ENCODE measurements at places on chromosomes 1 and 21. TPM values are rescaled to one million over a fixed set of nuclear protein-coding genes. Genes with fewer than 3 reads are reported as not detected.

HSD3B1 gene
- total RNA-seq = not detected

LIPI gene
- not detected for total RNA-seq

OR2T29 gene
- total RNA-seq = 2.1 TPM

RNF2 gene
- total RNA-seq = 23.4 TPM

MTX1 gene
- total RNA-seq = 38.2 TPM

HPDL gene
- 4.3 TPM for total RNA-seq

GSTM1 gene
- total RNA-seq = 22.4 TPM

MPL gene
- total RNA-seq = not detected

VTCN1 gene
- total RNA-seq = not detected

NT5C1A gene
- total RNA-seq = not detected

TSSK3 gene
- 6.1 TPM for total RNA-seq
